ENCODE measurements at places on chromosomes 11 and 22.

- DNase-seq: no peak
These were observed 44.4 kb upstream of the WNT11 start for GRCh38 chr11:76250520-76251225.

GRCh38 chr22:44523981-44524759 lies 26.1 kb upstream of the RTL6 start:
- DNase-seq: no peak

DNA sequence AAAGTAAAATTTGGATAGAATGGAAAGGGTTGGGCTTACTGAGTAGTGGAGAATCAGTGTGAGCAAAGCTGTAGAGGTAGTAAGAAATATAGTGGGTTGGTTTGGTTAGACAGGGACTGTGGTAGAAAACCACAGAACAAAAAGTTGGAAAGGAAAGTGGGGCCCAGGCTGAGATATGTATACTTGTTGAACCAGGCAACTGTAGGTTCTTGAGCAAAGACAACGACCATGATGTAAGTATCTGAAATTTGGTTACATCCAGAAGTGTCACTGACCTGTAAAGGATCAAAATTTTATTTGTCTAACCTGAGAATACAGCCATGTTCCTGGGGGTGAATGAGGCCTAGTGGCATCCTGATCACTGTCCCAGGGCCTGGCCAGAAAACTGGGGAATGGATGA lies 114.1 kb downstream of the STIM1 start:
- DNase-seq: no peak

GRCh38 chr22:48554893-48555572 lies 1272.6 kb downstream of the BRD1 start:
- DNase-seq: no peak

DNA sequence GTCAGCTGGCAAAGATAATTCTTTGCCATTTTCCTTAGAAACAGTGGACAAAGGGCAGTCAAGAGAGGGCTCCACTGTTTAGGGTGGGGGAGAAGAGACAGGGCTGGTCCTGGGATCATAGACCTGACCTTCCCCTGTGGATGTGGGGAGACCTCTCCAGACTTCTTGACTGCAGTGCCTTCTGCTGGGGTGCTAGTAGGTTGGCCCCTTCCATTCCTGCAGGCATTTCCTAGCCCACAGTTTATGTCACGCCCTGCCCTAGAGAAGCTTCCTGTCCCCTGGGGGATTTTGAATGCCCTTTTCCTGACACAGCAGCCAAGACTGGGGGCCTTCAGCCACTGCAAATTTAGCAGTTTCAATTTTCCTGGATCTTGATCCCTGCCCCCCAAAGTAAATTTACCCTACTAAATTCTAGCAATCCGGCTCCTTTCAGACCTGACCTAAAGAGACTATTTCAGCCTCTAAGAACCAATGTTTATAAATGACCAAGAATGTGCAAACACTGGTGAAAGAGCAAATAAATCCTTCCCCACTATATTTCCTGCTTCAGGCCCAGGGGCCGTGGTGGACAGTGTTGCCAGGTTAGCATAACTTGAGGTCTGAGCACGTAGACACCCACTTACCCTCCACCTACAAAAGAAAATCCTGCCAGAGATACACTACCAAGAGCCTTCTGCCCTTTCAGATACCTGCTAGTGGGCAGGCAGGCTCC lies 58.4 kb downstream of the PPFIBP2 start:
- no peak for DNase-seq

DNA sequence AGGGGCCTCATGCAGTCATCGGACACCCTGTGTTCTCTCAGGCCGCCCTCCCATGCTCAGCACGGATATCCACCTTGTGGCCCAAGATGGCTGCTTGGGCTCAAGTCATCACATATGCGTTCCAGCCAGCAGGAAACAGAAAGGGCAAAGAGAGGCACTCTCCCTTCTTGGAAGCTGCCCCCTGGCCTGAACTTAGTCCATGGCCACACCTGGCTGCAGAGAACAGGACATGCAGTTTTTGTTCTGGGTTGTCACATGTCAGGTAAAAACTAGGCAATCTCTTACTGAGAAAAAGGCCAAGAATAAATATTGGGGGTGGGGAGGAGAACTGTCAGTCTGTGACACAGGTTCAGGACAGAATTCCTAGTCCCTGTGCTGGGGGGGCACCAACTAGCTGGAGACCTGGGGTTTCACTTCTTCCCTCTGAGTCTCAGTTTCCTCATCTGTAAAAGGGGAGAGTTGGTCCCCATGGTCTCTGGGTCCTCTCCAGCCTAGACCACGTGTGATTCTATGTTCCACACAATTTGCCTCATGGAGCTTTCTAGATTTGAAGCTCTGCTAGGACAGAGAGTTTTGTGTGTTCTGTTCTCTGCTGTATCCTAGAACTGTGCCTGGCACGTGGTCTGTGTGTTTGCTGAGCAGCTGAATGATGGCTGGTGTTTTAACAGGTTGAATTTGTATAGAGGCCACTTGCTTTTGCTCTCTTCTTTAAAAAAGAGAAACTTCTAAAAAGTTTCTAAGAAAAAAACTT lies 107.2 kb upstream of the ANO1 start:
- no peak for DNase-seq

GRCh38 chr11:66850588-66851238 lies 6.2 kb upstream of the LRFN4 start:
- no peak for DNase-seq

GRCh38 chr11:4050138-4050537 lies 44.5 kb upstream of the RRM1 start:
- DNase-seq: no peak

- DNase-seq: no peak
These were observed 28.0 kb downstream of the AMOTL1 start for GRCh38 chr11:94796190-94796580.

GRCh38 chr22:39519681-39520225 lies 609 bp upstream of the ATF4 start:
- DNase-seq: no peak

DNA sequence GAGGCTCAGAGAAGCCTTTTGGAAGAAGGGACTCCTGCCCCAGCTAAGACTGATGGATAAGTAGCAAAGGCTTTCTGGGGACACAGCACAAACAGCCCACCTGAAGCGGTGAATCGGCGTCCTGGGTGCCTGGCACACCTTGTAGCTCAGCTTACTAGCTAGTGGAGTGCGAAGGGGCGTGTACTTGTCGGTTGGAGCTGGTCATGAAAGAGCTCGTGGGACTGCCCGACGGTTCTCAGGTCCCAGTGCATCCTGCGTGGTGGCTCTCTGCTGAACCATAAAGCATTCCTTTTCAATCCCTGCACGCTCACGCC lies 690 bp upstream of the UVRAG start:
- no peak for DNase-seq

DNA sequence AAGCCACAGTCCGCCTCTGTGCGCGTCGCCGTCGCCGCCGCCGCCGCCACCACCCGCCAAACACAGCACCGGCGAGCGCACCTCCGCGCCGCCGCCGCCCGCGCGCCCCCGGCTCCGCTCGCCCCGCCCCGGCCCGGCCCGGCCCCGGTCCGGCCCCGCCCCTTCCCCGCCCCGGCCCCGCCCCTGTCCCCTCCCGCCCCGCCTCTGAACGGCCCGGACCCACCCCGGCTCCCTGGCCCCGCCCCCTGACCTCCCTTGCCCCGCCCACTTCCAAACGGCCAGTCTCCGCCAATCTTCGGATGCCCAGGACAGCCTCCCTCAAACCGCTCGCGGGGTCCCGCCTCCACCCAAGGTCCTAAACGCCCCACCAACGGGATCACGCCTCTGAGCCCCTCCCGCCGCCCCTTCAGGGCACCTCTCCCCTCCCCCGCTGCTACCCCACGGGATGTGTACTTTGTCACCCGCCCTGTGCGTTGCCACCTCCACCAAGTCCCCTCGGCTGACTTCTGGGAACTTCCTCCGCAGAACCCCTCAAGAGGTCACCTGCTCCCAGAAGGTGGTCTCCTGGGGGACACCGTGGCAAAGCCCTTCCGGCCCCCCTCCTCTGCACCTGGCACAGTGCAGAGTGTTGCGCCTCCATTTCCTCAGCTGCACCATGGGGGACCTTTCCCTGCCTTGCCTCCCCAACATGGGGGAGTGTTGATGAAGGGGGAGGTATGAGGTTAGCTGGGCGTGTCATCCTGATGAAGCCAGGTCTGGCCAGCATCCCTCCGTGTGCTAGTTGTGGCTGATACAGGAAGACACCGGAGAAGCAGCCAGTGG lies at the start of gene KIAA0930:
KIAA0930 (minus strand) TSS at position 85 of the 822 bp plus-strand sequence. CDS start 191 bp downstream, outside the sequence.
- peak; percentile 85 for DNase-seq

DNA sequence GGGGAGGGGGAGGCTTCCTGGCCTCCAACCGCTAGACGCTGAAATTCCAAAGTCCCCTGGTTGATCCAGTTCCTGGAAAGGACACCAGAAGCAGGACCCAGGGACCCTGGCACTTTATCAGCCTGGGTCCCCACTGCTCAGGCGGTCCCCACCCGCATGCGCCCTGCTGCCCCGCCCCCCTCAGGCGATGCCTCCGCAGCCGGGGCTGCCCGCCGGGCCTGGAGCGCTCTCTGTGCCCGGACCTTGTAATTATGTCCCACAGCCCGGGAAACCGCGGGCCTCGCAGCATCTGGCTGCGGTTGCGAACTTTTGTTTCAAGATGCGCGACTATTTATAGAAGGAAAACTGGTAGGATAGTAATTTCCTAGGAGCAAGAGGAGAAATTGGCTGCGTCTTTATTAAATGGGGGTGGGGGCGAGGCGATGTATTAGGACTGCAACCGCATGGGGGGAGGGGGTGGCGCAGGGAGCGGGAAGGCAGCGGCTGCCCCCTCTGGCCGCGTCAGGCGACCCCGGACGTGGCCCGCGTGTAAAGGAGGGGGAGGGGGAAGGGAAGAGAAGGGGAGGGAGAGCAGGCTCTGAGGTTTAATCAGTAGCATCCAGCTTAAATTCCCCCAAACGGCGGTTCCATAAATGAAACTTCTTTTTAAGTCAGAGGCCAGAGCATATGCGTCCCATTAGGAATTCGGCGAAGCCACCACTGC lies 6.1 kb downstream of the WNT7B start:
- no peak for DNase-seq

DNA sequence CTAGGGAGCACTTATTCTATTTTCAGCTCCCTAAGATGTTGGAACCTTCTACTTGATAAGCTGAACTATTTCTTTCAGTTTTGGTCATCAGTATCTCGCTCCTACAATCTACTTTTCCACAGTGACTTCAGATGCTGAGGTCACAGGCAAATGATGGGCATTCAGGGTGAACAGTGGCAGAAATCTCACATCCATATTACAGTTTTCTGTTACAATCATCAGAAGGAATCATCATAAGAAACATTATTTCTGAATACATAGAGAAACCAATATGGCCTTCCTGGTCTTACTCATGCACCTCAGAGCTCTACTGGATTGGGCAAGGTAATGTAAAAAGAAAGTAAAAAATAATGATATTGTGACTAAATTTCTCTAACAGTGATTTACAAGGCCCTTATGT lies 39.4 kb upstream of the DDI1 start:
- no peak for DNase-seq

DNA sequence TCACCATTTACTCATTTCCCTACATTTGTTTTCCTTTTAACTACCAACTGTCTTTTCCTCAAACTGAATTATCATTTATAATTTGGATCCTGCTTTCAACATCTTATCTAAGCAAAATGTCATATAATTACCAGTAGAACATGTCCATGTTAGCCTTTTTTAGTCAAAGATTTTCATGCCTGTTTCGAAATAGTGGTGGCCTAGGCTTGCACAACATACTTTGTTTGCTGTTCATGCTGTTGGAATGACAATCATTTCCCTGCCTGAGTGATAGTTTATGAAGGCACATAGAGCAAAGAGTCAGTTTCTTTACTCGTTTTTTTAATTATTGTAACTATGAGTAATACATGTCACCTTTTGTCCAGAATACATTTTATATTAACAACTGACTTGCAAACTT lies 144.3 kb upstream of the ANO3 start:
- no peak for DNase-seq

- DNase-seq: no peak
These were observed 55.9 kb downstream of the PPP6R2 start for GRCh38 chr22:50398831-50399648.

GRCh38 chr22:17974087-17974486 lies 50.3 kb downstream of the MICAL3 start:
- DNase-seq: no peak
